WTC11 (cell line): ENCODE measurements at places on chromosomes 2 and 18.

- DNase-seq = no peak
Observed at GRCh38 chr2:222627764-222628163, 28.1 kb downstream of the FARSB start.

GRCh38 chr2:241695651-241696050 lies 6.2 kb upstream of the ING5 start:
- DNase-seq = no peak

DNA sequence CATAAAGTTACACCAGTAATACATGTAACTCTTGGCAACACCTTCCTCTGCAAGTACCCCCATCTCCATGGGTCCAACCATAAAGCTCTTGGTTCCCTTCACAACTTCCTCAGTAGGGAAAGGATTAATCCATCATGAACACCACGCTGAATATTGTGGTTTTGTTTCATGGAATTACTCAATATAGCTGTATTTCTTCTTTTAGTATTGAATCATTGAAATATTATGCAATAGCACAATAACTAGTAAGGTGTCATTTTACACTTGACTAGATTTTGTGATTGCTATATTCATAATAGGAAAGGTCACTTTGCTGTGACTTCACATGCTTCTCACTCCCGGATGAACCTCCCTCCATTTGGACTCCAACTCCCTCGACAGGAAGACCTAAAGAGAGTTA lies 29.7 kb upstream of the PID1 start:
- no peak for DNase-seq

DNA sequence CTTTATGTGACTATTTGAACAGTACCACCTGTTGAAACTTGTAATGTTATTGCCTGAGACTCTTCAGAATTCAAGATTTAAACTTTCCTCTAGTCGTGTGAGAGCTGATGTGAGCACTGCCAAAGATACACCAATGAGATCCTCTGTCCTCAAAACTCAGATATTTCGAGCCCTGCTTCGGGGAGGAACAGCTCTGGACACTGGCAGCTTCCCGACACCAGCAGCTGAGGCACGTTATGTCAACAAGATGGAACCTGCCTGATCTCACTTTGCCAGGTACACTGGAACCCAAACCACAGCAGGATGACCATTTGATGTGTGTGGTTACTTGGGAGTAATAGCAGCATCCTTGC lies 319.9 kb upstream of the RBMS1 start:
- DNase-seq = no peak

GRCh38 chr2:113227290-113227689 lies 51.4 kb downstream of the PAX8 start:
- DNase-seq = no peak

DNA sequence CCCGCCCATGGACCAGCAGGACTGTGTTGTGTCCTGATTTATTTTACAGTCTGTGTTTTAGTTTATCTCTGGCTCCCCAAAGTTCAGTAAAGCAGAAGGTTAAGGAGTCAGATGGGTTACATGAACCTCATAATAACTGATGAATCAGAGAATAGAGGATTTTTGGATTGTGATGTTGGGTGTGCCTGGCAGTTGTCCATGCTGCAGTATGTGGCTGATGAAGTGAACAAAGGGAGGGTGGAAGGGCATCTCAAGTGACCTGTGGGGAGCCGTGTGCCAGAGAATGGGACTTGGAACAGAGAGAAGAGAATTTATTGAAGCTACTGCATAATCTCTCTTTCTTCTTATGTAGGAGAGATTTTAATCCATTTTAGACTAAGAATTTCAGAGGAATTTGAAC lies 145.5 kb downstream of the MAP4K4 start:
- no peak for DNase-seq

DNA sequence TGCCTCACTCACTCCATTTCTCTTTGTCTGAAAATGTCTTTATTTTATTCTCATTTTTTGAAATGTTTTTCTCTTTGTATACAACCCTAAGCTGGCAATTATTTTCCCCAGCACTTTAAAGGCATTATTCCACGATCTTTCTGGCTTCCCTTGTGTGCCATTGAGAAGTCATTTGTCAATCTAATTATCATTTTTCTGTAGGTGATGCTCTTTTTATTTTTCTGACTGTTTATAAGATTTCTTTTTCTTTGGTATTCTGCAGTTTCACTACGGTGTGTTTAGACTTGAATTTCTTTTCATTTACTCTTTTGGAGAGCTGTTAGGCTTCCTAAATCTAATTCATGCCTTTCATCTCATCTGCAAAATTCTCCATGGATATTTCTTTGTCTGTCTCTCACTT lies 8.1 kb downstream of the SCYGR4 start:
- no peak for DNase-seq
